ENCODE measurements at places on chromosomes 1 and 21. TPM values are rescaled to one million over a fixed set of nuclear protein-coding genes. Genes with fewer than 3 reads are reported as not detected.

- peaks cover 21% of the 10 kb centered on the region for H3K4me1 ChIP-seq
- no peak for DNase-seq
- H3K27ac ChIP-seq = no peak overlapping the region
- no peaks in the 10 kb centered on the region for H3K36me3 ChIP-seq
- H3K4me3 ChIP-seq = no peak overlapping the region
Measured at GRCh38 chr1:239810061-239810481, 281.6 kb upstream of the FMN2 start.

DNA sequence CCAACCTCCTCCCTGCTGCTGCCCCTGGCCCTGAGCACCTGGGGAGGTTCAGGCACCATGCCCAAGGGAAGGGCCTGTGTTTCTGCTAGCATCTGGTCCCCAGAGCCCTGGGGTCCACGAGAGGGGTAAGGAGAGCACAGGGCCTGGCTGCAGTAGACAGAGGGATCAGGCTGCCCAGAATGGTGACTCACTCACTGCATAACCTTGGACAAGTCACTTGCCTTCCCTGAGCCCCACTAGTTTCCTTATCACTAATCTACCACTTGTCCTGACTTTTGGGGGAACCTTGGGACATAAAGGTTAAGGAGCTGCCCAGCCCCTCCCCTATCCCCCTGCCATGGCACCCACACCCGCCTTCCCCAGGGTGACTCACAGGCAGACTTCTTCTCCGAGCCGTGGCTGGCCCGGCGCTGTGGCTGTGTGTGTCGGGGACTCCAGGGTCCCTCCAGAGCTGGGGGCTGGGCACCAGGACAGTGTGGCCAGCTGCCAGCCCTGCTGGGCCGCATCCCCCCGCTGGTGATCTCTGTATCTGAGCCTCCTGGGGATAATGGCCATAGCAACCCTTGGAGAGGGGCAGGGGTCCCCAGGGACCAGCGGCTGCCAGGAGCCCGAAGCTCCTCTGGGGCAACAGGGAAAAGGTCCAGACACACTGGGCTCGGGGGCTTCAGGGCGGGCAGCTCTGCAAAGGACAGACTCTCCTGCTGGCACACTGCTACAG, 4.0 kb downstream of the ARHGEF19 start:
- no peaks in the 10 kb centered on the region for H3K36me3 ChIP-seq
- peaks cover 59% of the 10 kb centered on the region for H3K4me1 ChIP-seq
- no peak overlapping the region for H3K4me3 ChIP-seq
- H3K27ac ChIP-seq = peak overlapping the region; percentile 12
- H3K27me3 ChIP-seq = no peaks in the 10 kb centered on the region

DNA sequence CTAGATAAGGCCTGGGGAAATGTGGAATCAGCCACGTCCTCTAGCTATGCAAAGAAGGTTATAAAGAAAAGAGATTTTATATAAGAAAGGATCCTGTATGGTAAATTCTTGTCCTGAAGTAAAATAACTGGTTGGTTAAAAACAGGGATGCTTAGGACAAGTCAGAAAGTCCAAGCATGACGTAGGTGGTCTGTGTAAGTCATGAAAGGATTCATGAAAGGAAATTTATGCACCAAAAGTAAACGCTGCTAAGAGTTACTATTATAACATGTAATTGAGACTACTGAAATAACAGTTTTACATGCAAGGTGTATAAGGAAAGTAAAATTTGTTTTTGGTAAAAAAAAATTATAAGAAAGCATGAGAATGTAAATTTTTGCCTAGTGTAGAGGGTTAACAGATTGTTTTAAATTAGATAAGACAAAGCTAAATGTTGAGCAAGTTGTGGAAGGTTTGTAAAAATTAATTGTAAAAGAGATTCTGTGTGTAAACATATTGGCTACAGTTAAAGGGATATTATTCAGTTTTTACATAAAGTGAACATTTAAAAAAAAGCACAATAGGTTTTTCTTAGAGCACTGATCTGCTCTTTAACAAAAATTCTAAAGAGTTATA, 43.9 kb downstream of the PIGK start:
- no peak for DNase-seq
- no peaks in the 10 kb centered on the region for H3K27me3 ChIP-seq
- no peak overlapping the region for H3K27ac ChIP-seq
- no peaks in the 10 kb centered on the region for H3K36me3 ChIP-seq
- H3K4me1 ChIP-seq = no peaks in the 10 kb centered on the region

- no peaks in the 10 kb centered on the region for H3K27me3 ChIP-seq
- H3K36me3 ChIP-seq = no peaks in the 10 kb centered on the region
- peaks cover 74% of the 10 kb centered on the region for H3K4me1 ChIP-seq
- H3K4me3 ChIP-seq = peak overlapping the region; percentile 78
- H3K27ac ChIP-seq = peak overlapping the region; percentile 100
- no peak for DNase-seq
Measured at GRCh38 chr21:37370152-37371040, 3.8 kb downstream of the DYRK1A start.

DNA sequence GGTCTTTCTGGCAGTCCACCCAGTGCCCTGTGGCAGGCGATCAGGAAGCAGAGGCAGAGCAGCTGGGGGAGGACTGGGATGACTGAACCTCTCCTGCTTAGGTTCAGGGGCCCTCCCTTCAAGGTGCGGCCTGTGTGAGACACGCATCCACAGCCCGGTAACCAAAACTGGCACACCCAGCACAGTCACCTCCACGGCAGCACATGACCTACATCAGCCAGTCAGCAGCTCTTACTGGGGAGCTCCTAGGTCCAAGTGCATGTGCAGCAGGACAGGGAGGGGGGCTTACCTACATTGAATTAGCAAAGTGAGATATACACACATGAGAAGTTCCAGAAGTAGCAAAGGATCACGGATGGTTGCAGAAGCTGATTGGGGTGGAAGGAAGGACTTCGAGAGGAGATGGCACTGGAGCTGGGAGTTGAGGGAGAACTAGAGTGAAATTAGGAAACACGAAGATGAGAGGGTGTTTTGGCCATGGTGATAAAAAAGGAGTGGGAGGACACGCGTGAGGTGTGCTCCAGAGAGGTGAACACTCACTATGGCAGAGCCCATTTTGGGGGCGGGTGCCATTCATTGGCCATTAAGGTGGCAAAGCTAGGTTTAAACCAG, 51.4 kb upstream of the IRF2BP2 start:
- peaks cover 13% of the 10 kb centered on the region for H3K4me1 ChIP-seq
- H3K27me3 ChIP-seq = no peaks in the 10 kb centered on the region
- no peaks in the 10 kb centered on the region for H3K36me3 ChIP-seq
- H3K4me3 ChIP-seq = no peak overlapping the region
- no peak for DNase-seq

Gene S1PR1
- 58.4 TPM for total RNA-seq

Gene OLFML3
- total RNA-seq = 108 TPM

GRCh38 chr1:168520052-168520751, 23.6 kb downstream of the XCL2 start:
- H3K4me3 ChIP-seq = no peak overlapping the region
- H3K27me3 ChIP-seq = no peaks in the 10 kb centered on the region
- no peaks in the 10 kb centered on the region for H3K36me3 ChIP-seq
- H3K4me1 ChIP-seq = no peaks in the 10 kb centered on the region

DNA sequence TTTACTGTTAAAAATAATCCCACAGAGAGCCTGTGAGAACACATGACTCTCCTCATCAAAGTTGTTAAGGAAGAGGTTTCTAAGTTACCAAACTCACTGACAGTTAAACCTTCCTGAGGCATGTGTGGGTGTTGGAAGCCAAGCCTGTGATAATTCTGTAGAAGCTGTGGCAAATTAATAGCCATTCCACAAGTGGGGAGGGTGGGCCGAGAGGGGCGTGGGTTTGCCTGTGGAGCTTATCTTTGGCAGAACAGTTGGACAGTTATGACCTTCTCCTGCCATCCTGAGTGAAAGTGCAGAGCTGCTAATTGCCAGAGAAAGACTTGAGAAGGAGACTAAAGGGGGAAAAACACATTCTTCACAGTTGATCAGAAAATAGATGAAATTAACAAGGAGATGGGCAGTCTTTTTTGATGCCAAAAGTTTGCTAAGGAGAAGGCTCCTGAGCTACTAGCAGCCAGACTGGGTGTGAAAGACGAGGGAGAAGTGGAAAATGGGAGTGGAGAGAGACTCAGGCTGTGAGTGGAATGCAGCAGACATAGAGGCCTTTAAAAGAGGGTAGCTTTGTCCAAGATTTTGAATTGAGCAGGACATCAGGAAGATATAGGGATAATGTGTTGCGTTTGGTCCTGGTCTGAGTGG, 1.6 kb upstream of the PLA2G2C start:
- no peaks in the 10 kb centered on the region for H3K27me3 ChIP-seq
- DNase-seq = no peak
- no peak overlapping the region for H3K4me3 ChIP-seq
- peaks cover 17% of the 10 kb centered on the region for H3K4me1 ChIP-seq
- no peaks in the 10 kb centered on the region for H3K36me3 ChIP-seq

DNA sequence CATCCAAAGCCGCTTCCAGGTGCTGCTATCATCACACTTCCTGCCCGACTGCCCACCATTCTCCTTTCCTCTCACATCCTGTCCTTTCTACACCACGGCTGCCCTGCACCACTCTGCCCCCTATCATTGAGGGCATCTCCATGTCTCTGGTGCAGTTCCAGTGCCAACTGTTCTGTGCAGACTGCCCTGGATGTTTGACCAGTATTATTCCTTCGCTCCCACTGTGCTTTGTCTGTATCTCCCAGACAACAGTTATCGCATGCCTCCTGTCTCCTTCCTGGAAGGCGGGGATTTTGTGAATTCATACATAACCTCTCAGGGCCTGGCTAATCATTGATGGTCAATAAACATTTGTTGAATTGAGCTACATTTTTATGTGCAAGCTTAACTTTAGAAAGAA, 63.6 kb upstream of the GNG12 start:
- no peaks in the 10 kb centered on the region for H3K27me3 ChIP-seq
- no peak for DNase-seq
- no peak overlapping the region for H3K4me3 ChIP-seq
- no peaks in the 10 kb centered on the region for H3K4me1 ChIP-seq

DNA sequence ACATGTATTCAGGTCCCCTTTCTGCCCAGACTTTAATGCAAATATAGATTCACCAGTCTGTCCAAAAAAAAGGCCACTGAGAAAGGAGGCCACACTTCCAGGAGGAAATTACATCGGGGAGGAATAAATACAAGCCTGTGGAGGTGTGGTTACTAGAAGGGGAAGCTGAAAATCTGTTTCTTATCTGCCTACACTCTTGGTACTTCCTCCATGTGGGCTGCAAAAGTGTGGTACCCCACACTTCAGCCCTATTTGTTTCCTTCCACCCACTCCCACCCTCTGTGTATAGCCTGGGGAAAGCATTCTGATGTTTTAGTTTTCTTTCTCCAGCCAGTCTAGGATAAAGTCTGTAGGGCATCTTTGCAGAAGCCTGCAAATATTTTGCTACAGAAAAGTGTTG, 38.4 kb downstream of the UTP25 start:
- no peaks in the 10 kb centered on the region for H3K4me1 ChIP-seq
- no peaks in the 10 kb centered on the region for H3K36me3 ChIP-seq
- no peaks in the 10 kb centered on the region for H3K27me3 ChIP-seq

DNA sequence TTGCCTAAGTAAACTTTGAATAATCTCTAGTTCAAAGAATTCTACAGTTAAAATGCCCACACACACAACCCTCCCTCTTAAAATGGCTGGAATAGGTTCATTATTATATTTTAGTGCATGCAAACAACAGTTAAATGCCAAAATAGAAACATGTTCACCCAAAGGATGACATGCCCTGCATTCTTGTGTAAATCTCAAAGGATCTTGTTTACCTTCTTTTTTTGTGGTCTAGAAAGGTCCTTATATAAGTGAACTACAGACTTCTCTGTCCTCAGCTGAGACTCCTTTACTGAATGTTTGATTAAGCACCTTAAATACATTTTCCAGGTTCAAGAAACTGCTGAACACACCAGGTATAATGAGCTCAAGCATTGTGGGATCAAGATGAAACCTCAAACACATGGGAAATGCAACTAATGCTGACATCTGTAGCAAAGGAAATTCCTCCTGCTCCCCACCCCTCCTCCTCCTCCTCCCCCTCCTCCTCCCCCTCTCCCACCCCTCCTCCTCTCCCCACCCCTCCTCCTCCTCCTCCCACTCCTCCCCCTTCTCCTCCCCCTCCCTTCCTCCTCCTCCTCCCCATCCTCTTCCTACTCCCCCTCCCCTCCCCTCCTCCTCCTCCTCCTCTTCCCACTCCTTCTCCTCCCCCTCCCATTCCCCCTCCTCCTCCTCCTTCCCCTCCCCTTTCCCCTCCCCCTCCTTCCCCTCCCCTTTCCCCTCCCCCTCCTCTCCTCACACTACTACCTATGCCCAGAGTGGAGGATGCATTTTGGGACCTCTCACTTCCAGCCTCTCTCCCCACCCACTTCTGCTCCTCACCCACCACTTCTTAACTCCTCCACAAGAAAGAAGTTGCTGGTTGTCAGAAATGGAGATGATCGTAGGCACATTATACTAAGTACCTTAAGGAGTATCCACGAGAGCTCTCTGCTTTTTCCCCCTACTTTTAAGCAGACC, 233.9 kb downstream of the MRPL39 start:
- H3K27me3 ChIP-seq = no peaks in the 10 kb centered on the region
- no peak overlapping the region for H3K4me3 ChIP-seq
- H3K36me3 ChIP-seq = no peaks in the 10 kb centered on the region
- H3K27ac ChIP-seq = no peak overlapping the region

DNA sequence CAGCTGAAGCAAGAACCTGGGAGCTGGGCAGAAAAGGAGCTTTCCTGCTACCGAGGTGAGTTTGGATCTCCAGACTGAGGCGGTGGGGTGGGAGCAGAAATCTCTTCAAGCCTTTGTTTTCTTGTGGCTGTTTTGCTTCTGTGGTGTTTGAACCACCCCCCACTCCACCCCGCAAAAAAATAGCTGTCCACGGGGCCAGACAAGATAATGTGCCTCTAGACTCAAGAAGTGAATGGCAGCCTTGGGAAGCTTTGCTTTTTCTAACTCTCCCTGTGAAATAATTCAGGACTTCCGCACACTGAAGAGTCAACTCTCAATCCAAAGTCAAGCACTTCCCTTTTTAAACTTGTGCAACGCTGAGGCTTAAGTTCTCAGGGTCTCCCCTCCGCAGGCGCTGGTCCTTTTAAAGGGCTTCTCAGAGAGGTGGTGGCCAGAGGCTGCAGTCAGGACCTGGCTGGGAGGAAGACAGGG, 159.6 kb upstream of the COA6 start:
- H3K4me1 ChIP-seq = peaks cover 19% of the 10 kb centered on the region
- no peak overlapping the region for H3K27ac ChIP-seq
- DNase-seq = peak; percentile 74
- no peaks in the 10 kb centered on the region for H3K27me3 ChIP-seq
